ENCODE measurements at places on chromosomes 3 and 15. TPM values are rescaled to one million over a fixed set of nuclear protein-coding genes. Genes with fewer than 3 reads are reported as not detected.

Gene THAP10
- 0.13 TPM for total RNA-seq

Gene DMXL2
- 27.2 TPM for total RNA-seq

Gene FBN1
- total RNA-seq = 0.86 TPM

- no peak for DNase-seq
- no peak overlapping the region for H3K27ac ChIP-seq
- no peaks in the 10 kb centered on the region for H3K4me1 ChIP-seq
- H3K36me3 ChIP-seq = no peaks in the 10 kb centered on the region
Measured at GRCh38 chr3:22319446-22319845, 568.4 kb upstream of the ZNF385D start.

DNA sequence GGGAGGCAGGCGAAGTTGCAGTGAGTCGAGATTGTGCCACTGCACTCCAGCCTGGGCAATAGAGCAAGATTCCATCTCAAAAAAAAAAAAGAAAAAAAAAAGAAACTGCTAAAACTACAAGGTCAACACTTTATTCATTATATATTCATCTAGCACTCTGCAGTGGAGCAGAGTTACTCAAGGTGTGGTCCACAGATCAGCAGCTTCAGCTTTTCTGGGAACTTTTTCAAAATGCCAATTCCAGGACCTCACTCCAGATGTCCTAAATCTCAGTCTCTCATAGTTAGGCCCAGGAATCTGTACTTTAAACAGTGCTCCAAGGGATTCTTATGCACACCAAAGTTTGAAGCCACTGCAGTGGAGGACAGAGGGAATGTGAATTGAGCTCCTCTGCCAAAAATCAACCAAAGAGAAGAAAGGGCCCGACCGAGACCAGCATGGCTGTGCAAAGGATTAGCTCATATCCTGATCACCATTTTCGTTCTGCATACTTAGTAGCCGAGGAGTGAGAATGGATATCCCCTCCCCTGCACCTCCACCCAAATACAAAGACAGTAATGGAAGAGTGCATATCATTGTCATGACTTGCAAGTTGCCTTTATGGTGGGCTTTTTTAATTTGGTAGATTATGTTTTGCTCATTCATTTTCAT lies 201.9 kb downstream of the MEX3B start:
- H3K27me3 ChIP-seq = no peaks in the 10 kb centered on the region
- no peaks in the 10 kb centered on the region for H3K4me1 ChIP-seq
- H3K4me3 ChIP-seq = no peak overlapping the region
- no peak overlapping the region for H3K27ac ChIP-seq
- no peaks in the 10 kb centered on the region for H3K36me3 ChIP-seq
